ENCODE measurements at places on chromosomes 2 and 18.

GRCh38 chr18:54280220-54280569, 10.9 kb downstream of the POLI start:
- no peak for DNase-seq

DNA sequence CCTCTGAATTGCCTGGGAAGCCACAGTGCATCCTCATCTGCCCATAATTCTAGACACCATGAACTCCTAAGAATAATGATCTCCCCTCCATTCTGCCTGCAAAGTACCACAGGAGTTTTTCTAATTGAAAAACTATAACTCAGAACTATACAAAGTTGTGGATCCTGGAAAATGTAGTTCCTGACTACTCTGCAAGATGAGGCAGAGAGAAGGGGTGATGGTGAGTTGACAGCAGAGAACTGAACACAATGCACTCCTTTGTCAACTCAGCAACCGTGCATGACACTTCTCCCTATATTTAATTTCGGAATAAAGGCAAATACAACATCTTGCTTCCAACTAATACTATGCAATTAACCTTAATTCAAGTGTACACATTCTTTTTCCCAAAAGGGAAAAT, 471.1 kb upstream of the FAM98A start:
- DNase-seq, result no peak

- no peak for DNase-seq
These were observed 53.8 kb downstream of the HDLBP start for GRCh38 chr2:241261628-241262027.

GRCh38 chr18:65906621-65907034, 155.8 kb downstream of the CDH7 start:
- no peak for DNase-seq

GRCh38 chr18:46427216-46427995, 229.6 kb downstream of the LOXHD1 start:
- DNase-seq, result no peak

DNA sequence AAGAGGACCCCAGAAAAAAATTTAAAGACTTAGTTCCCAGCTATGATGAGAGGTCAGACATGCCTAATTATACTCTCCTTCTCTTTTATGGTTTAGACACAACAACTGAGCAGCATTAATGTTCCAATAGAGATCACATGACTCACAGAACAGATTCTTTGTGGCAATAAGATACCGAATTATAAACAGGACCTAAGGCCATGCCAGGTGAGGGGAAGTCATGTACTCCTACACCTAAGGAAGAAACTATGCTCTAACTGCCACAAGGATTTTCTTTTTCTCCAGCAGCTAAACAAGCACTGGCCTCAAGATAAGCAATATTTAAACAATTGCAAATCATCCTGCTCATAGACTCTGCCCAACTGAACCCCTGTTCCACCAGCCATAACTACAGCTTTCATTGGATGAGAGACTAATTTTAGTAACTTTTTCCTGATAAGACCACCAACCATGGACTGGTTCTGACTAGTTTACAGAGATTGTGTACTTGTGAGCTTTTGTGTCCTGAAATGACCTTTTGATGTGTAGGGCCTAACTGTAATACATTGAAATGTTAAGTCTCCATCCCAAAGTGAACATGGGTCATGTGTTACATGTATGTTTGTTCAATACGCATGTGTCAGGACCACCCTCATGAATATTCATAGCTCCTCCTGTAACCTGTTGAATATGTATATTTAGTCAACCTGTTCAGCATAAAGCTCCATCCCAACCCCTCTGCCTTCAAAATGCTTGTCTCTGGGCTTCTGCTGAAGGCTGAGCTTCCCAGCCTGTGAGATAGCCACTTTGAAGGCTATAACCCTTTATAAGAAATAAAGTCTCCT, 21.6 kb upstream of the NFE2L2 start:
- no peak for DNase-seq

DNA sequence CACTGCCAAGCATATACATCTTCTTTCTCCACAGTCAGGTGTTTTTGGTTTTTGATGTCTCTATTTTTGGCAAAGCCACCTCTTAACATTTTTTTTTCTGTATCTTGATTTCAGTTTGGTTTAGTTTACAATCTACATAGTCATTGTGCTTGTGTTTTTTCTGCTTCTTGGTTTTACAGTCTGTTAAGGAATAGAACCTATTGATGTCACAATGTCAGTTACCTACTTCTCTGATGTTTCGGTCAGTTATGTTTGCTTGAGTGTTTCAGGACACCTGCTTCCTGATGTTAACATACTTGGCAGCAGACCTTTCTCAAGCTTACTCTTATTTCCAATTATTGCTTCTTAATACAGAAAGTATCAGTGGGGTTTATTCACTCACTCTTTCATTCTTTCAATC, 253.3 kb downstream of the SPAG16 start:
- no peak for DNase-seq

DNA sequence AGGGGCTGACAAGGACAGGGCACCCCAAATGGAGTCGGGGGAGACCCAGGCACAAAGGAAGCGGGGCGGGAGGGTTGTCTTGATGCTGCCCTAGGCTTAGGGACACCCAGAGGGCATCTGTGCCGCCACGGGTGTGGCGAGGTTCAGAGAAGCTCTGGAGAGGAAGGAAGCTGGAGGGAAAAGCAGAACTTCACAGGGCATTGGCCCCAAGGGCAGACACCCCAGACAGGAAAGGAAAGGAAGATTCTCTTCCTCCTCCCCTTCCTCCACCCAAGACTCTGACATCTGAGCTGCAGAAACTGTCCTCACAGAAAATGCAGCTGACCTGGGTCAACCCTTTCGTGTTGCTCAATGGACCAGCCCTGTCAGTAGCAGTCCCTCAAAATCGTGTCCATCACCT, 25.6 kb downstream of the DNMT3A start:
- no peak for DNase-seq
